ENCODE measurements at places on chromosomes 12 and 14.

GRCh38 chr12:28535216-28535615, 345.0 kb downstream of the CCDC91 start:
- no peak for DNase-seq

GRCh38 chr14:75831455-75831854, 150.3 kb downstream of the TGFB3 start:
- DNase-seq, result no peak

- no peak for DNase-seq
Observed at GRCh38 chr14:22221508-22221907, 367.5 kb downstream of the DAD1 start.

- DNase-seq, result no peak
Observed at GRCh38 chr14:31933716-31934115, 143.4 kb upstream of the ARHGAP5 start.

DNA sequence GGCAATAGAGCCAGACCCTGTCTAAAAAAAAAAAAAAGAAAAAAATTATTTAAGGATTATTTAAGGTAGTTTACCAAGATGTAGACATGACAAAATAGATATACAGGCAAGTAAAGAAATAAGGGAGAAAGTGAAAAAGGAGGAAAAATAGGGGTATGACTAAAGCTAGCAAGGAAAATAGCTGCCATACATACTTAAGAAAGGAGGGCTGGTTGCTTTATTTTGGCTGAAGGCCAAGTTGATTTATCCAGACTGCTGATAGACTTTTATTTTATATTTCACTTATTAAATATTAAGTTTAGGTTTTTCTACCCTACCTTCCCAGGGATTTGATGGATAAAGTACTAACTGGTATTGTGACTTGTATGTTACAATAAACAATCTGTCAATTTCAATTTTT, 8.3 kb upstream of the AEBP2 start:
- DNase-seq, result no peak

GRCh38 chr12:72349491-72349890, 77.3 kb downstream of the TRHDE start:
- DNase-seq, result no peak

DNA sequence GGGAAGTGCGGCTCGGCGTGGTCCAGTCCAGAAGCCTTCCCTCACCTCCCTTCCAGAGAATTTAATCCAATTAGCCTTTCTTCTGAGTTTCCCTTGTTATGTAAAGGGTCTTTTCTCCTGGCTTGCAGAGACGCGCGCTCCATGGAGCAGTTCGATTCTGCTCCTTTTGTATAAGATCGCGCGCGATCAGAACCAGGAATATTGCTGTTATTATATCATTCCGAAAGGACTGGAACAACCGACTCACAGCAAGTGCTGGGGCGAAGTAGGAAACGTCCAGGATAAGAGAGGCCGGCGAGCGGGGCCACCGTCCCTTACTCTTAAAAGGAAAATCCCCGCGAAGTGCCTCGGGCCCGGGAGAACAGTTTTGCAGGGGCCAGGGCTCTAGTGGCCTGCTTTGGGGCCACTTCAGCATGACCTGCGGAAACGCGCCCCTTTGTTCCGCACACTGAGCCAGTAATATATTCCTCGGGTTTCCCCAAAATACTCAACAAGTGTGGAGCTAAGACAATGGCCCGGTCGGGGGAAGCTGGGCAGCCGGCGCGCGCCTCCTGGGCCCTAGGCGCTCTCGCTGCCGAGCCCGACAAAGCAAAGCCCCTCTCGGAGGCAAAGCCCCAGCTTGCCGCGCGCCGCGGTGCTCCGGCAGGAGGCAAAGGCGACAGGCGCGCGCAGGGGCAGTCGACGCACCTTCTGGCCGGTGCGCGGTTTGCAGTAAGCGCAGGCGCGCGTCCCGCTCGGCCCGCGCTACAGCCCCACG, 2.9 kb downstream of the RFX4 start:
- DNase-seq, result no peak

DNA sequence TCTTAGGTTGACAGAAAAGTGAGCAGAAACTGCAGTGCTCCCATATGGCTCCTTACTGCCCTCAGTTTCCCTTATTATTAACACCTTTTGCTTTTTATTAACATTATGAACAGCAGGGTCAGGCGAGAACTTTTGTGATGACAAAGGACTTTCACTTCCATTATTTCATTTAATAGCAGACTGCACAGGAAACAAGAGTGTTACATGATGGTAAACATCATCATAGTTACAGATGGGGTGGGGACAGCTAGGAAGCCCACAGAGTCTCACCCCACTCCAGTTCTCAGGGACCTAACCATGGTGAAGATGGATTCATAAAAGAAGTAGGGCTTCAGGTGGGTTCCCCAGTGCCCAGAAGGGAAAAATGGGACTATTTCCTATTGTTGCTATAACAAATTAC, 110.1 kb upstream of the PELI2 start:
- DNase-seq, result no peak

DNA sequence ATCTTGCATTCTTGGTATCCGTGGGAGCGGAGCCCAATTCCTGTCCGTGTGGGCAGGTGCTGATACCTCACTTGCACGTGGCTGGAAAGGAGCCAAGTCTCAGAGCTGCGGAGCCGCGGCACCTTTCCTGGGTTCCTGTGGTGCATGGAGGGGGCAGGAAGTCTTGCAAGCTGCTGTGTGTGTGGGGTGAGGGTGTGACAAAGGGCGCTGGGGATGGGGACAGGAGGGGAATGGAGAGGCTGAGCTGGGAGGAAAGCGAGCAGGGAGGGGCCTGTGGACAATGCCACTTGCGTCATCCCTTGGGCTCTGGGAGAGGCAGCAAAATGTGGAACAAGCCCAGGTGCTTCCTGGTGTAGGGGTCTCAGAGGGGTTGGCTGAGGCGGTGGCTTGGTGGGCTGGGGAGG, 86.7 kb downstream of the CALM1 start:
- DNase-seq, result no peak

DNA sequence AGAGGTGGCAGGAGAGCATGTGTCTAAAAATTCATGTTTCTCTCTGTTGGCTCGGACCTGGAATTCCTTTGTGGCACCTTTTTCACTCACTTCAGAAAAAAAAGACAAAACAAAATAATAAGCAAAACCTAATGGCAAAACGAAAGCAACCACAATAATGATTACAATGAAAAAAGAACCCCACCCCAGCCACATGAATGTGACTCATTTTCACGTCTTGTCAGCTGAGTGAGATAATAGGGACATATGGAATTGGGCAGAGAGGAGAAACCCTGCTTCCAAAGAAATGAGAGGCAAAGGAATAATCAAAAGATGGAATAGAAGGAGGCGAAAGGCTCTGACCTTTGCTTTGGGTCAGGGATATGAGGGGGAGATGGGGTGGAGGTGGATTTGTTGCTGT, 143.4 kb downstream of the SLC8A3 start:
- no peak for DNase-seq

- DNase-seq, result no peak
Observed at GRCh38 chr14:103549361-103550311, 12.8 kb downstream of the BAG5 start.

- no peak for DNase-seq
Observed at GRCh38 chr12:109496306-109496705, 18.9 kb downstream of the UBE3B start.

- DNase-seq, result no peak
Observed at GRCh38 chr12:23751641-23752040, 197.8 kb downstream of the SOX5 start.

DNA sequence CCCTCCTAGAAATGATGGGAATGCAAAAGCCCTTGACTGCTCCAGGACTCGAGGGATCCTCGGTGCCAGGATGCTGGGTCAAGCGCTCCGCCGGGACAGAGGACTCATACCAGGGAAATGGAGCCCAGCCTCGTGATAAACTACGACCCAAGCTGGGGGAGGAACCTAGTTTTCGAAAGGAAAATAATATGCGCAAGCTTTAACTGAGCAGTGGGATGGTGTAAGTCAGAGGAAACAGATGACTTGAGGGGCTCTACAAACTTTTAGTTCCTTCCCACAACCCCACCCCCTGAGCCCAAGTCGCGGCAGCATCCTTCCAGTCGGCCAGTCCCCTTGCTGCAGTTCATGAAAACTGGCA, 654 bp upstream of the SUPT16H start:
- no peak for DNase-seq

- DNase-seq, result no peak
Observed at GRCh38 chr12:97162173-97162572, 255.1 kb downstream of the NEDD1 start.

- no peak for DNase-seq
Observed at GRCh38 chr14:58898655-58899316, 261.0 kb downstream of the DACT1 start.

GRCh38 chr12:121793838-121794533, 498 bp upstream of the RHOF start:
- no peak for DNase-seq
